Occipital lobe (tissue), 3 donors: ENCODE measurements at places on chromosomes 2 and 18.

DNA sequence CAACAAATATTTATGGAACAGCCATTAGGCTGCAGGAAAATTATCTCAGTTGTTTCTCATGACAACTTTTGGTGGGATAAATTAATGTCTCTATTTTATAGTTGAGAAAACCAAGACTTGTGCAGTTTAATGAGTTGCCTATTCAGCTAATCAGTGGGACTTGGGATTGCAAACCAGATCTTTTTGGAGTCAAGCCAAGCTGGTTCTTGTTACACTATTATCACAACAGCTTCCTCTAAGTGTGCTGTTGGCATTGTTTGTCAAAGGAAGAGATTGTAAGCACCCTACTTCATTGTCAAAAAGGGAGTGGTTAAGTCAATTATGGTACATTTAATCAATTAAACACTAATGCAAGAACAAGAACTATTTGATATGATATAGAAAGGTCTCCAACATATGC lies 119.2 kb downstream of the PAX3 start:
- no peak for DNase-seq

- DNase-seq: no peak
Measured at GRCh38 chr2:230441227-230441897, 25.4 kb downstream of the SP100 start.

DNA sequence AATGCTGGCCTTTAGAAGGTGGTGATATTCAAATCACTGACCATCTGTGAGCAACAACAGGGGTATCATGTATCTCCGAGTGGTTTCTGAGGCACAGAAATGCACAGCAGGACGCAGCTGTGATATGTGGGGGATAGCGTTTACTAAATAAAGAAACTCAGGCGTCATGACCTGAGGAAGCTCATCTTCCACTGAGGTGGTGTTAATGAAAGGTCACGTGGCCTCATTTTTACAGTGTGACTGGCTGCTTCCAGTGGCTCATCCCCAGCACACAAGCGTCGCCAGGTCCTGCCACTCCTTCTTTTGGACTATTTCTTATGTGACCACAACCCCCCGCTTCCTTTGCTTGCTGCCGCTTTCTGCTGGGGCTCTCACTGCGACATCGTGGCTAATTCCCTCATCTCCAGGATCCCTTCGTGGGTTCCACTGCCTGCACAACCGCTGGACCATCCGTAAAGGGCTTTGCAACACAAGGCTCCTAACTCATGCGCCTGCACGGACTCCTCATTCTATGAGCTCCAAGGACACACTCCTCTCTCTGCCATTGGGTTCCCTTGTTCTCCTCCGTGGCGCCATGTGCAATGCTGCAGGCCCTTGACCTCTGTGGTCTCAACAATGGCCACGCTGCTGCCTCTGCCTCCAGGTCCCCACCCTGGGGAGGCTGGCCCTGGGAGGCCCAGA lies 109.3 kb downstream of the MBP start:
- no peak for DNase-seq

DNA sequence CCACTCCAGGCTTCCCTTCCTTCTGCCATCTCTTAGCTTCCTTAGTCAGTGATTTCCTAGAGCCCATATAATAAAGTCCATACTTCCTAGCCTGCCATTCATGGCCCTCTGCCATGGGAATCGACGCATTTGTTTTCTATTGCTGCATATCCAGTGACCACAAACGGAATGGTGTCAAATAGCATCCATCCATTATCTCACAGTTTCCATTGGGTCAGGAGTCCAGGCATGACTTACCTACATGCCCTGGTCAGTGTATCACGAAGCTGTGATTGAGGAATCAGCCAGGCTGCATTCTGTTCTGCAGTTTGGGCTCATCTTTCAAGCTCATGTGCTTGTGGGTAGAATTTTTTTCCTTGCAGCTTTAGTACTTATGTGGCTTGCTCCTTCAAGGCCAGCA lies 209.7 kb upstream of the EPAS1 start:
- DNase-seq: no peak

DNA sequence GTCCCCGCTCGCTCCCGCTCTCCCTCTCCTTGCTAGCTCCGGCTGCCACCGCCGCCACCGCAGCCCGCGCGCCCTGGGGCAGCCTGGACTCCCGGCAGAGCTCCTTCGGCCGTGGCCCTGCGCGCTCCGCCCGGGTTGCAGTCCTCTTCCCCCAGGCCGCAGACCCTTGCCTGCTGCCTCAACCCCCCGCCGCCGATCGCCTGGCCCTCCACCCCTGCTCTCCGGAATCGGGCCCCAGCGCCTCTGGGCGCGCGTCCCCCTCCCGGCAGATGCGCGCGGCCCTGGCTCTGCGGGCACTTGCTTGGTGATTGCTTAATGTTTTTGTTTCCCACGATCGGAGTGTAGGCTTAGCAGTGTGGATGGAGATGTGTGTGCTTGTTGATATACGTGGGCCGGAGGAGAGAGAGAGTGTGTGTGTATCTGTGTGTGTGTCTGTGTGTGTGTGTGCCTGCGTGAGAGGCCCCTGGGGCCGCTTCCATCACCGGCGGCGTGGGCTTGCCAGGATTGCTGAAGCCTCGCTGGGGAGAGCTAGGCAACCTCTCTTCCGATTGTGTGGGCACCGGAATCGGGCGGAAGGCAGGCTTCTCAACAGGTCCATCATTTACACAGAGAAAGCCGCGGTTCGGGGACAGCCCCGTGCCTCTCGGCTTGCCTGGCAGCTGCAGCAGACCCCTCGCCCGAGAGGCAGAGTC lies 877 bp downstream of the INHBB start:
- peak; percentile 21 for DNase-seq

- no peak for DNase-seq
Measured at GRCh38 chr18:34595690-34596089, 114.4 kb upstream of the DTNA start.
